ENCODE measurements at places on chromosomes 4 and X. TPM values are rescaled to one million over a fixed set of nuclear protein-coding genes. Genes with fewer than 3 reads are reported as not detected.

Gene USP17L13
- not detected for polyA plus RNA-seq

Gene FHIP1A
- 2.6 TPM for polyA plus RNA-seq

- DNase-seq: no peak
Measured at GRCh38 chr4:52199574-52200338, 148.7 kb downstream of the SPATA18 start.

GRCh38 chr4:31674313-31674947, 954.3 kb downstream of the PCDH7 start:
- no peak for DNase-seq

DNA sequence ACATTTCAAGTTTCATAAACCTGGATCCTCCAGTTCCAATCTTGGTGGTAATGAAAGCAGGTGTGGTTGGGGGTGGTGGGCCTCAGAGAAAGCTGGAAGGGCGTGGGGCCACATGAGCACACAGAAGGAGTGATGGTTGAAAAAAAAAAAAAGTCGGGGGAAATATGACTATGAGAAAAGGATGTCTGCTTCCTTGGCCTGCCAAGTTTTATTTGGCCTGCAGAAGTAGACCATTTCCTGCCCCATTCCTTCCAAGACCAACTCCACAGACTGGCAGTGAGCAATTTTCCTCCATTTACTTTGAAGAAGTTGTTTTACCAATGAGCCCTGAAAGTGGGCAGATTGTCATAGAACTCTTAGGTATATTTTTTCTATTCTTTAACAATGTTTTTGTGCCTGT, 43.3 kb downstream of the LNX1 start:
- DNase-seq: no peak

- no peak for DNase-seq
Measured at GRCh38 chrX:128250621-128251020, 198.4 kb upstream of the ACTRT1 start.

Data from right lung (tissue), 10 donors.